ENCODE measurements at places on chromosomes 3 and 15.

- no peak for DNase-seq
These were observed 109.8 kb downstream of the IL12A start for GRCh38 chr3:160098261-160098908.

DNA sequence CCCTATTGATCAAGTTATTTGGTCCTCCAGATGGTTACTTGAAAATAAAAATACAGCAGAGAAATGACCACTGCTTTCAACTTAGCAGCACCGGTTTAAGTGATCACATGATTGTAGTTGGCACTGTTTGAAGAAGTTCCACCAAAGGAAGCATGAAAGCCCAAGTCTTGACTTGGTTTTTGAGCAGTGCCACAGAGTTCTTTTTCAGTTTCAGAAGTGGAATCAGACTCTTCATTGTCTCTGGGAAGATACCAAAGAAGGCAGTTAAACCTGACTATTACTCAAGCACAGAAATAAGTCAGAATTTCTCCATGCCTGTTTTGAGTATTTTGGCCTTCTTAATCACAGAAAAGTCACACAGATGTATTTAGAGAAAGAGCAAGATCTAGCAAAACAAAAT is 66.7 kb downstream of the BBX start:
- no peak for DNase-seq

GRCh38 chr3:109356442-109357155 is 19.3 kb upstream of the DPPA4 start:
- DNase-seq = no peak

DNA sequence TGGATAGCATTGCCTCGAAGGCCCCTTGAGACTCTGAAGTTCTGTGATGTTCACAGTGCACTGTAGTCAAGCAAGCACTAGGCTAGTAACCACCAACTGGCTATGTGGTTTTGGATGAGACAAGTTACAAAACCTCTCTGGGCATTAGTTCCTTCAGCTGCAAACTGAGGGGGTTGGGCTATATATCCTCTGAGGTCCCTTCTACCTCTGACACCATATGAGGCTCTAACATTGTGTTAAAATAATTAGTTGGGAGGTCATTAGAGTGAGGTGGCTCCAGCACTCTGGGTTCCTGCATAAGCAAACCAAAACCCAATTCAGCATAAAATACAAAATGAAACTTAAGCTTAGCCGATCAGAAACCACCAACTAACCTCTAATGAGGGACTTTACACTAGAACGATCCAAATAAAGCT is 209.5 kb upstream of the LRRN1 start:
- DNase-seq = no peak

All from Karpas-422 (cell line).